Stimulated activated CD8-positive, alpha-beta memory T cell treated with anti-CD3 and anti-CD28 coated beads, Interleukin-15, amount 100 ng/mL, for 24 hours (primary cell): ENCODE measurements at places on chromosomes 4 and X.

- no peak for DNase-seq
Observed at GRCh38 chr4:10715696-10716095, 31.1 kb upstream of the CLNK start.

GRCh38 chr4:127249066-127249766 is 383.5 kb upstream of the INTU start:
- DNase-seq: no peak

DNA sequence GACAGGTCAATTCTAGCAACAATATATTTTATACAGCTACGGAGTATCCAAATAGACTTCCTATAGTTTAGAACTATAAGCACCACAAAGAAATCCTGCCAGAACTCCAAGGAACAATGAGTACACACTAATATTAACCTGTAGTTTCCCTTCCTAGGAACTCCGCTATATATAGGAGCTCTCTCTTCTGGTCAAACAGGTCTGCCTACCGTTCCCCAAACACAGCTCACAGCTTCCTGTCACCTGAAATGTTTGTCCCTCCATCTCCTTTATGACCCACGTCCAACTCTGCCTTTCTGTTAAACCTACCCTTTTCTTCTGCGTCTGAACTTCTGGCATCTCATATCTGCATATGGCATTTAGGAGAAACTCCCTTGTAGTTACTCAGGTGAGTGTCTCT is 10.5 kb upstream of the GJB1 start:
- no peak for DNase-seq

DNA sequence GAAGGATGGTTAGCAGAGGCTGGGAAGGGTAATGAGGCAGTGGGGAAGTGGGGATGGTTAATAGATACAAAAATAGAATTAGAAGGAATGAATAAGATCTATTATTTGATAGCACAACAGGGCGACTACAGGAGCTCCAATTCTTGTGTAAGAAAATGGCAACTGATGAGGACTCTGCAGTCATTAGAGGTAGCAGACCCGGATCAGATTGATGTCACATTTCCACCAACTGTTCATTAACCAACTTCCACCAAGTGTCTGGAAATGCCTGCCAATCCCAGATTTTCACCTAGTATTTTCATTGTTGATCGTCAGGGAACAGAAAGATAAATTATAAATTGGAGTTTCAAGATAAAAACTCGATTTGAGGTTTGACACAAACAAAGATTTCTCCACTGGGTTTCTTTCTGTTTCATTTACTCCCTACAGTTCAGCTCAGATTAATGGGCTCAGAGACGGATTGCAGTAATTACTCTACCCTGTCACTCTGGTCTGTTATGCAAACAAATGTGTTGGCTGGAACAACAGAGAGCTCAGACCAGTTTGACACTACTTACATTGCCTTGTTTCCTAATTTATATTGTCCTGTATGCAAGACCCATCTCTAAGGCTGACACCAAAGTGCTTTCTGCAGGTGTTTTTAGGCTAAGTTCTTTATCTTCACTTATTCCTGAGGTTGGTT is 909.2 kb upstream of the PRKX start:
- no peak for DNase-seq

DNA sequence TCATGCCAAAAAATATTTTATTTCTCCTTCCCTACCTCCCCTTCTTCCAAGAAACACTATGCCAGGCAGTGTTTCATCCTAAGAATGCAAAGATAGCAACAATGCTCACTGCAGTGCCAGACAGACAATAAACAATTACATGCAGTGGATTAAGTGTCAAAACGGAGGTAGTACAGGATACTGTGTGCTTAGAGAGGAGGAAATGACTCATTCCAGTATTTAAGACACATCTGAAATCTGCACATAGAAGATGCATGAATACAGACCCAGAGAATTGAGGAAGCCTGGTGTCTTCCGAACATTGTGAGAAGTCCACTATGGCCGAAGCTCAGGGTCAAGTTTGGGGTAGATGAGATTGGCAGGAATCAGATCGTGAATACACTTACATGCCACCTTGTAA is 326.4 kb downstream of the PPP3CA start:
- no peak for DNase-seq

DNA sequence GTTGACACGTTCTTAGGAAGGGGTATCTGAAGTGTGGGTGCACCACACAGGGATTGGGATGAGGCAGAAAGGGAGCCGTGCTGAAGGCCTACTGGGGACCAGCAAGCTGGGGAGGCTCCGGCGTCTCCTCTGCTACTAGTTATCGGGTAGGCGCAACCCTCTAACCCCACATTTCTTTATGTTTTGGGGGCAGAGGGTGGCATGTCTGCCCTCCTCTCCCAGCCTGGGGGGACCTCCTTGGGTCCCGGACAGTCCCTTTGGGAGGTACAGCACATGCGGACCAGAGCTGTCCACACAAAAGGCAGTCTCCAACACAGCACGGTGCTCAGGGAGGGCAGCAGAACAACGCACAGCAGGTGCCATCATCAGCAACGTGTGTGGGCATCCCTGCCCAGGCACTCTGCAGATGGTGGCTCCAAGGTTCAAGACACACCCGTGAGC is 33.2 kb downstream of the WDR1 start:
- DNase-seq: no peak

DNA sequence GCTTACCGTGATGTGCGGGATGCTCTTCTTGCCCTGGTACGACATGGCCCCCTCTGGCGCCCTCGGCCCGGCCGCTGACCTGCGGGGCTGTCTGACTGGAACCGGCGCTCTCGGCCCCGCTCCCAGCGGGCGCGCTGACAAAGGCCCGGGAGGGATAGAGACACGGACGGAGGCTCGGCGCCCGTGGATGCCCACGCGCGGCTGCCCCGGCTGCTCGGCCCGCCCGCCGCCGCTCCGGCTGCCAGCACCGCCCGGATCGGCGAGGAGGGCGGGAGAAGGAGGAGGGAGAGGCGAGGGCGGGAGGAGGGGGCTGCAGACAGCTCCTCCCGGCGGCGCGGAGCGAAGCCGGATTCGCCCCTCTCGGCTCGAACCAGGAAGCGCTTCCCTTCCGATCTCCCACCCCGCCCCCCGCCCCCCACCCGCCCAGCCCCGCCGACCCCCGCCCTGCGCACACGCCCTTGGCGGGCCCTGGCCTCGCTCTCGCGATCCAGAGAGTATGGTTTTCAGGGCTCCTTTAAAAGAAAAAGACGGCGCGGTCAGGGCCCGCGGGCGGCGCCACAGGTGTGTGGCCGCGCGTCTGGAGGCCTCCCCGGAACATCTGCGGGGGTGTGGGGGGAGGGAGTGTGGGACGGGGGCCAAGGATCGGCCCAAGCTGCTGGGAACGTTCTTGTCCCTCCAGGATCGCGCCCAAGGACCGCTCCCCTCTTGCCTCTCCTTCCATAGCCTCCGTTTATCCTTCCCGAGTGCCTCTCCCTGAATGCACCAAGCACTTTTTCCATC is 4.5 kb downstream of the CRMP1 start:
- DNase-seq: no peak

DNA sequence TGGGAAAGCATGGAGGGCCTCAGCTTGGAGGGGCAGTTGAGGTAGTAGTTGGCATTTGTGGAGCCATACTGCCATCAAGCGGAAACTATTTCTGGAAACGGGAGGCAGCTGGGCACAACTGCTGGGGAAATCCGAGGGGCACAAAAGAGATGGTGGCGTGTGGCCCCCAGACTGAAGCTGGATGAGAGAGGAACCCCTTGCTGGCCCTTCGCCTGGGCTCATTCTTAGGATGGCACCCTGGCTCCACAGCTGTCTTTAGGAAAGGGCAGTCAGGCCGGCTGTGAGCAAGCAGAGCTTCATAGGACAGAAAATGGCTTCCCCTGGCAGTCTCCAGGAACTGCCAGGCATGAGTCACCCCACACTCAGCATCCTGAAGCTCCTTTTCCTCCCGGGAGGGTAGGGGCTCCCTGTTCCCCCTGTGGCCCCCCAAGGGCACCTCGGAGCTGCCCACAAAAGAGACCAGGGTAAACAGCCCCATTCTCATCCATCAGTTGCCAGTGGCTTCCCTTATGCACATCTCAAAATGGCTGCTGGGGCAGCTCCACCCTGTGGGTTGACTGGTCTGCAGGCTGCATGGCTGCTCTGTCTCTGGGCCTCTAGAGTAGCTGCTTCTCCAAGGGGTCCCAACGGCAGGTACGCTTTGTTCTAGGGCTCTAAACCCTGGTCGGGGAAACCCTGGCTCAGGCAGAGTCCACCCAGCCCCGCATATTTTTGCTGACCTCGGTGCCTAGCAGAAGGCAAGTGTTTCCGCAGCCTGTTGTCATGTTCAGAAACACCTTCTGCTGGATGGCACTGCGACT is 64.7 kb downstream of the NBDY start:
- DNase-seq: no peak

- DNase-seq: no peak
Observed at GRCh38 chr4:101031971-101032370, 315.4 kb downstream of the PPP3CA start.

GRCh38 chrX:118325453-118325852 is 20.5 kb upstream of the WDR44 start:
- DNase-seq: no peak
